ENCODE measurements at places on chromosomes 6 and 20.
A peak's percentile ranks its signal among the peaks of the same experiment; 100 is the strongest.

- DNase-seq = peak; percentile 66
Observed at GRCh38 chr6:159307246-159307790, 138.1 kb downstream of the FNDC1 start.

GRCh38 chr6:35065441-35065800 lies 75.7 kb downstream of the TCP11 start:
- DNase-seq = no peak

DNA sequence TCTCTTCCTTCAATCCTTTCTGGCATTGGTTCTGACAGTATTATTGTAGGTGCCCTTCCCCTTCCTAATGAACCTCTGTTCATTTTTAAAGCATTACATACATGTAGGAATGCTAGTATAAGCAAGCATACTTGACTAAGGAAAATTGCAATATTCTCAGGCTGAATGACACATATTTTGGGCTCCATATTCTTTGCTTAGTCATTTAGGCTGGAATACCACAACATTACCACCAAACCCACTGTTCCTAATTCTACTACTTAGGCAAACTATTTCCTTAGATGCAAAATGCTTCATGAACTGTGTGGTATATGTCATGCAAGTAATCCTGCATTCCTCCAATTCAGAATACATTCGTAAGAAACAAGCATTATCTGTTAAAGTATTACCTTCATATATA lies 113.9 kb downstream of the PRDM1 start:
- peak; percentile 74 for DNase-seq

- no peak for DNase-seq
Observed at GRCh38 chr6:160929831-160930230, 61.7 kb upstream of the MAP3K4 start.

GRCh38 chr6:9657994-9658393 lies 756.9 kb downstream of the TFAP2A start:
- no peak for DNase-seq

- DNase-seq = no peak
Observed at GRCh38 chr6:33997265-33997664, 148.6 kb downstream of the GRM4 start.
